ENCODE measurements at places on chromosomes 2 and 18. TPM values are rescaled to one million over a fixed set of nuclear protein-coding genes. Genes with fewer than 3 reads are reported as not detected.

Gene ZSWIM2
- not detected for total RNA-seq

DNA sequence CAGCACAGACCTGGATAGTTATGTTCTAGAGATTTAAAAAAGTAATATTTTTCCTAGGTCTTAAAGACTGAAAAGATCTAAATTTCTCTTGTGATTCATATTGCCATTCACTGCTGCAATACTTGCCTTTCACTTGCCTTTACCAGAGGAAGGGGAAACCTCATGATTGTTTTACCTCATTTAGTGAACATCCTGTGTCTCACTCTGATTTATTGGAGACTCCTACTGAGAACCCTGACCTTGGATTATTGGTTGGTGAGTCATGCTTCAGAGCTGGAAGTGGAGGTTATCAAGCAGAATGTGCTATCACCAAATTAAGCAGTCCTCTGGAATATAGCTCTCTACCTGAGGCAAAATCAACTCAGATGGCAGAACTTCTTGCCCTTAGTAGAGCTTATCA is 500.5 kb downstream of the TSN start:
- H3K4me3 ChIP-seq, result no peak overlapping the region
- no peaks in the 10 kb centered on the region for H3K36me3 ChIP-seq
- no peak for DNase-seq
- H3K27me3 ChIP-seq, result no peaks in the 10 kb centered on the region

DNA sequence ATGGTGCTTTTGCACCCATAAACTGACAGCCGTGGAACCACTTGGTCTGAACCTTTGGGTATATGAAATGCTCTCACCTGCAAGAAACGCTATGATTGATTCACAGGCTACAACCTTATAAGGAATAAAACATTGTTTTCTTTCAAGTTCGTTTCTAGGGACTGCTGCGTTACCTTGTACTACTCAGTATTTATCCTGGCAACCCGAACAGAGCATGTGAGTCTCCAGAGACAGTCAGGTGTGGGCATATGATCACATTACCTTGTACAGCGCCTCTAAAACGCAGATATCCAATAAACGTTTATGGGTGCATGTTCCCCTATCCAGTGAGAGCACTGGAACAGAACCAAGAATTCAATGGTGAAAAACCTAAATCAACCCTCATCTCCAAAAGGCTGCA is 1.7 kb downstream of the CCBE1 start:
- H3K27me3 ChIP-seq, result peaks cover 77% of the 10 kb centered on the region
- DNase-seq, result no peak
- no peak overlapping the region for H3K27ac ChIP-seq
- peaks cover 72% of the 10 kb centered on the region for H3K4me1 ChIP-seq

DNA sequence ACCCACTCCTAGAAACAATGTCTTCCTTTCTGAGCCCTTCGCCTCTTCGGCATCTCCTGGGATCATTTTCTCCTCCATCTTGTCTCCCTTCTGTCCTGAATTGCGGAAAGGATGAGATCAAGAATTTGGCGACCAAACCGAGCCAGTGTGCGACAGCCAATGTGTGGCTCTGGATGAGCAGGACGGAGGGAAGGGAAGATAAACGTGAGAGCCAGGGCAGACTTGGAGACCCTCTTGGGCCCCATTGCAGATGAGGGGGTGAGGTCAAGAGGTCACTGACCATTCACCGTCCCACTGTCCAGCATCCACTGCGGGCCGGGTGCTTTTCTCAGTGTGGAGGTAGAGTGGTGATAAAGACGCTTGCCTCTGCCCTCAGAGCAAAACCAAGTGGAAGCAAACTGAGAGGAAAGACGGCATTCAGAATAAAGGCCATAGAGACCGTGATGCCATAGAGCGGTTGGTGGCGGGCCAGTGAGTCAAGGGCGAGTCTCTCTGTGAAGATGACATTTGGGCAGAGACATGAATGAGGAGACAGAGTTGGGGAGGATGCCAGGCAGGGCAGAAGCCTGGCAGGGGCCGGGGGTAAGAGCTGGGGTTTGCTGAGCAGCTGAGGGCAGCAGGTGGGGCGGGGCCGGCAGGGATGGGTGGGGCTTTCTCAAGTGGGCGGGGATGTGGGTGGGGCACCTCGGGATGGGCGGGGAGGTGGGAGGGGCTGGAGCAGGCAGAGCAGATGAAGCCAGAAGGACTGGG is 55.6 kb downstream of the ACAA2 start:
- DNase-seq, result peak; percentile 63
- no peaks in the 10 kb centered on the region for H3K27me3 ChIP-seq
- no peak overlapping the region for H3K4me3 ChIP-seq
- H3K36me3 ChIP-seq, result no peaks in the 10 kb centered on the region
- peak overlapping the region; percentile 94 for H3K27ac ChIP-seq

GRCh38 chr2:150494234-150494945 is 6.9 kb upstream of the RND3 start:
- H3K4me3 ChIP-seq, result no peak overlapping the region
- no peaks in the 10 kb centered on the region for H3K4me1 ChIP-seq
- no peaks in the 10 kb centered on the region for H3K36me3 ChIP-seq

DNA sequence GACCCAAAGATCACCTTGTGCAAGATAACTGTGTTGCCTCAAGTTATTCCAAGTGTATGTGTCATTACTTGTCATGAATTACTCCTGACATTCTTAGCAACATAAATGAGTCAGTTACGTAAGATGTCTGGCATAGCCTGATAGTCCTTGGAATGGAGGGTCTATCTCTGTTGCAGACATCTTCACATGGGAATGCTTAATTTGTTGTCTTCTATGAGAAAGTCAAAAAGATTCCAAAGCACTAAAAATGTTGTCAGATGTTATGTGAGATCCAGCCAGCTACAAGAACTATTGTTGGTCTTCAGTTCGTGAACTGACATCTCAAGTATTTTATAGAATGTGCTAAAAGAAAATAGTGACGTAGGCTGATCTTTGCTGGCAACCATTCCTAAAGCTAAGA is 178.2 kb upstream of the RASGRP3 start:
- no peaks in the 10 kb centered on the region for H3K27me3 ChIP-seq
- no peaks in the 10 kb centered on the region for H3K36me3 ChIP-seq
- H3K4me1 ChIP-seq, result no peaks in the 10 kb centered on the region

- no peak overlapping the region for H3K4me3 ChIP-seq
- no peaks in the 10 kb centered on the region for H3K27me3 ChIP-seq
- peaks cover 12% of the 10 kb centered on the region for H3K4me1 ChIP-seq
- H3K36me3 ChIP-seq, result no peaks in the 10 kb centered on the region
Observed at GRCh38 chr2:37866171-37866934, 58.7 kb upstream of the RMDN2 start.

GRCh38 chr18:68784071-68784470 is 13.8 kb upstream of the CCDC102B start:
- peaks cover 2% of the 10 kb centered on the region for H3K27me3 ChIP-seq
- H3K4me3 ChIP-seq, result no peak overlapping the region
- H3K27ac ChIP-seq, result no peak overlapping the region
- peaks cover 1% of the 10 kb centered on the region for H3K4me1 ChIP-seq
- DNase-seq, result no peak

GRCh38 chr2:174573621-174574081 is 24.0 kb downstream of the WIPF1 start:
- no peaks in the 10 kb centered on the region for H3K27me3 ChIP-seq
- H3K27ac ChIP-seq, result no peak overlapping the region
- no peaks in the 10 kb centered on the region for H3K4me1 ChIP-seq
- no peak for DNase-seq
- peaks cover 4% of the 10 kb centered on the region for H3K36me3 ChIP-seq
- H3K4me3 ChIP-seq, result no peak overlapping the region

GRCh38 chr2:219724628-219725027 is 97.2 kb downstream of the SLC4A3 start:
- H3K4me3 ChIP-seq, result no peak overlapping the region
- no peaks in the 10 kb centered on the region for H3K36me3 ChIP-seq
- H3K27ac ChIP-seq, result no peak overlapping the region
- DNase-seq, result no peak
- peaks cover 19% of the 10 kb centered on the region for H3K4me1 ChIP-seq

Measured in WTC11 (cell line).